HCT116 (cell line): ENCODE measurements at places on chromosomes 16 and 17.

DNA sequence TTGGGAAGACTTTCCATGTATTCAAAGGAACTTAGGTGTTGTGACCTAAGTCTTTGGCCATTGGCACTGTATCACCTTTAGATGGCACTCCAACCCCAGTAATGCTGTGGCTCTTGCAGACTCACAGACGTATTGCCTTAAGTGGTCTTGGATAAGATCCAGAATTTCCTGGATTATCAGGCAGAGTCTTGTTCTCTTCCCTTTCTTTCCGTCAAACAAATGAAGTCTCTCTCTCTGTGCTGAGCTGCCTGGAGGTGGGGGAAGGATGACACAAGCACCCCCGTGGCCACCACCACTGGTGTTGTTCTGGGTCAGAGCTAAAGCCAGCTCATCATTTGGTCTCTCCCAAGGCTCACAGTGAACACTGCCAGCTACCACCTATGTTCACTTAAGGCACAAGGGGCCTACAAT, 789.9 kb upstream of the KIF2B start:
- DNase-seq = peak; percentile 4

GRCh38 chr16:53922807-53923571, 219.0 kb downstream of the FTO start:
- no peak for DNase-seq

- DNase-seq = peak; percentile 26
These were observed 26.5 kb upstream of the C16orf87 start for GRCh38 chr16:46857368-46857945.

GRCh38 chr17:33545124-33545523, 252.0 kb upstream of the ASIC2 start:
- no peak for DNase-seq

DNA sequence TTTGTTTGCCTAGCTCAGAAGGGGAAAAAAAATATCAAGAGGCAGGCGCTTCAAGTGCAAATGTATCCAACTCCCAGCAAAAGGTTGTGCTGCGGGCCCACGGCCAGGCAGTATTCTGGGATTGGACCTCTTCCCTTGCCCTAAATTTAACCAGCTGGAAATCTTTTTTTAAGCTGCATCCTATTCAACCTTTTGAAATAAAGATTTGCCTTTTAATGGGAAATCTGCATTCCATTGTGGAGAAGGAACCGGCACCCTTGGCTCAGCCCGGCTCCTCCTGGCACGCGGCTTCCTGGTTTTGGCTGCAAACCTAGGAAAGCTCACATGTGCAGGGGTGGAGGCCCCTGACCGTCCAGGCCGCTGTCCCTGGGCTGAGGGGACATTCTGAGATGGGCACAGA, 38.8 kb upstream of the ENPP7 start:
- DNase-seq = no peak

DNA sequence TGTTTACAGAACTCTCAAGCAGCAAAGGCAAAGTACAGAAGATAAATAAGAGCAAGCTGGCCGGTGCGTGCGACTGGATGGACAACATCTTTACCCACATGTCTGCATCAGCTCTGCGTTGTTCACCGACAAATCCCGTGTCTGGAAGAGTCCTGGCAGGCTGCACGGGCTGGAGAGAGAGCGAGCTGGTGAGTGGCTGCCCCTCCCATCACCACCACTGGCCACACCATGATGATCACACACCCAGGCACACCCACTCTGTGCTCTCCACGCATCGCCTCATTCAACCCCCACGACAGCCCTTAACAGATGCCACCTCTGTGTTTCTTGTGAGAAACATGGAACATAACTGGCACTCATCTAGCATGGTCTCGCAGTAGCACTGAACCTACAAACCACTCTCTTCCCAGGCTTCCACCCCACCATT, 59.2 kb downstream of the ANKRD11 start:
- DNase-seq = no peak

GRCh38 chr17:17119533-17119932, 77.3 kb downstream of the MPRIP start:
- no peak for DNase-seq

DNA sequence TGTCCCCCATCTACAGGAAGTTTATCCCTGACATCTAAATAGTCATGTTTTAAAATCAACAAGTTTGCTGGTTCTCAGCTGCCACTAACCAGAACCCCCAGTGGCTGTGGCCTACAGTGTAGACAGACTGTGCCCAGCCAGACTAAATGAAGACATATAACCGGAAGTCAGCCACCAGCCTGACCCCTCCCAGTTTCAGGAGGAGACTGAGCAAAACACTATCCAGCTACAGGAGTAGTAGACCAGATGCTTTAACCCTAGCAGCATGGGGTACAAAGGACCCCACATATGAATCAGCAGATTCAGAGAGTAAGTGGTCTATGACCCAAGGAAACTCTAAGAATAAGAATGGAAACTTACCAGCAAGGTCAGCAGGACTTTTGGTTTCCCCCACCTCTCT, 83.4 kb downstream of the HIC1 start:
- DNase-seq = no peak

DNA sequence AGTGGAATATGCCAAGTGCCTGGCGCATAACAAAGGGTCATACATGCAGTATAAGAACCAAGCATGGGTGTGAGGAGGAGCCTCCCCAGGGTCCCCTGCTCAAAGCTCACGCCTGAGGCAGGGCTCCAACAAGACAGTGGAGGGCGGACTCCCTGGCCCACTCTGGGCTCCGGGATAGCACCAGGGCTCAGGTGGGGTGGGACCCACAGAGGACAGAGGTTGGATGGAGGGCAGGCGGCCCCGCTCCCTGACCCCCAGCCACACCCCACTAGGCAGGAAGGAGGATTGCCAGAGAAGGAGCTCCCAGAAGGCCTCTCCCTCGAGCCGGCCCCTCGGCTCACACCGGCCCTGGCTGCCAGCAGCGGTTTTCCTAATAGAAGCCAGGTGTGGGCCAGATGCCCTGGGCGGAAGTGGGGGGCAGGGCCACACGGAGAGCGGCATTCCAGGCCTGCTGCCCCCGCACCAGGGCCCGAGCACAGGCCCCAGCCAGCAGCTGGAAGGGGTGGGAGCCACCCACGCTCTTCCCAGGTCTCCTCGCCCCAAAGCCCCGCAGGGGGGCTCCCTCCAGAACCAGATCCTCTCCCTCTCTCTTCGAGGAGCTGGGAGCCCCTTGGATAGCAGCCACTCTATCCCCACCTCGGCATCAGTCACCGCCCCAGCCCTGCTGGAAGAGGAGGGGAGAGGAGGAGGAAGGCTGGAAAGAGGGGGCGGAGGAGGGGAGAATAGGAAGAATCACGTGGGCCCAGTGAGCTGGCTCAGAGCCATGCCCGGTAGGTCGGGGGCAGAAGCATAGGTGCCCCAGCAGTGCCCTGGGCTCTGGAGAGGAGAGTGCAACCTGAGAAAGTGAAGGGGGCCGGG, 21.0 kb downstream of the VASN start:
- DNase-seq = no peak

- DNase-seq = no peak
These were observed 410 bp upstream of the HOXB5 start for GRCh38 chr17:48593840-48594537.

- no peak for DNase-seq
These were observed 35.7 kb downstream of the MYO15A start for GRCh38 chr17:18144261-18144660.

DNA sequence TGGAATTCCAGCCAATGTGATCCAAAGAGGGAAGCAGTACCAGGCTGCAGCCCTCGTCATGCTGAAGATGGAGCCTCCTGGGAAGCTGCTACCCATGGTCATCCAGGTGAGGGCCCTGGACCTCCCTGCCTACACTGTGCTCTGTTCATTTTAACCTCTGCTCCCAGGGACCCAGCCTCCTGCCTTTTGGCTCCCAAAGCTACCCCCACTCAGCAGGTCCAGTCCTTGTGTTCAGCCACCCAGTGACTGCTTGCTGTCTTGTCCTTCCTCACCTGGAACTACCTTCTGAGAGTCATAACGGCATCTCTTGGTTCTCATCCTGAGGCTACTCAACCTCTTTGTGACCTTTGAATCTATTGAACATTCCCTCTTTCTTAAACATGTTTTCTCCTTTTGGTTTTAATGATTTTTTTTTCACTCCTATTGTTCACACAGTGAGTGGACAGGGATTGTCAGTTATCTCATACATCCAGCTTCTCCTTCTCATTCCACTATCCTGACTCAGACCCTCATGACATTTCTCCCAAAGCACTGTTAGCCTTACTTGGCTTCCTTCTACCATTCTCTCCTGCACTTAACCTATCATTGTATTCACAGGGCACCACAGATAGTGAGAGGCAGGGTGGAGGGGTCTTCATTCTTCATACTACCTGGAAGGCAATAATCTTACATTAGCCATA, 53.3 kb downstream of the GOSR1 start:
- no peak for DNase-seq
